ENCODE measurements at places on chromosomes 1 and 21. TPM values are rescaled to one million over a fixed set of nuclear protein-coding genes. Genes with fewer than 3 reads are reported as not detected.

DNA sequence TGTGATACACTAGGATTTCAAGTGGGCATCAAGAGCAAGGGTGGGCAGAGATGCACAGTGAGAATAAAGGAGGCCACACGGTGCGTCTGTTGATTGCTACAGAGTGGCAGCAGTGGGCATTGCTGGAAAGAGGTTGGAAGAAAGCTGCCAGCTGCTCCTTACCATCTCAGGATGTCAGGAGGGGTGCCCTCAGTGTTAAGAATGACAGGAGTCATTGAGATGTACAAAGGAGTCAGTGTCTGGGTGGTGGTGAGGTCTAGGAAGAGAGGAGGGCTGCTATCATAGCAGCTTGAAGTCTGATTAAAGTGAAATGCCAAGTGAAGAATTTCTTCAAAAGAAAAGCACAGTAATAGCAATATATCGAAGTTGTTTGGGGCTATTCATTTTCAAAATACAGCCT is 992.7 kb downstream of the TTLL7 start:
- DNase-seq = no peak

DNA sequence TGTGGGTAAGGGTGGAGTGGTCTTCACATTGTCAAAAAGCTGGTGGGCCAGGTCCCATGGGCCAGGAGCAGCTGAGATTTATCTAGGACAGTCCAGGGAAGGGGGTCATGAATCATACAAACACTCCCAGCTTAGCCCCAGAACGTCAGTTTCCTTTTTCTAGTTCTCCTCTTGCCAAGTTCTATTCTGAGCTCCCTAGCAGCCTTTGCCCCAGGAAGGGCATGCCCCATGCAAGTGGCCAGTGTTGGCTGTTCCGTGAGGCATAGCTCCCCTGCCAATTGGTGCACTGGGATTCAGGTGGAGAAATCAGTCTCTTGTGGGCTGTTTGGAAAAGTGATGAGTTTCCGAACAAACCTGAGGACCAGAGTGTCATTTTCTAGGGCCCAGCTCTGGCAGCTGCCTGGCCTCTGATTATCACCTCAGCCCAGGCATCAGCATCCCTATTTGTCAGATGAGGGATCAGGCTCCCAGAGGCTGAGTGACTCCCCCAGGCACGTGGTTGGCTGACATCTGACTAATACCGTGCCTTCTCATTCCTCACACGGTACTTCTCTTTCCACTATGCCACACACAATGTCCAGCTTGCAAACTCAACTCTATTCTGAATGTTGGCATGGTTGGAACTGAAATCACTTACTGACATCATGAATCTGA is 14.2 kb upstream of the MYOM3 start:
- no peak for DNase-seq

- no peak for DNase-seq
These were observed 10.9 kb downstream of the TAGLN2 start for GRCh38 chr1:159914252-159915018.

DNA sequence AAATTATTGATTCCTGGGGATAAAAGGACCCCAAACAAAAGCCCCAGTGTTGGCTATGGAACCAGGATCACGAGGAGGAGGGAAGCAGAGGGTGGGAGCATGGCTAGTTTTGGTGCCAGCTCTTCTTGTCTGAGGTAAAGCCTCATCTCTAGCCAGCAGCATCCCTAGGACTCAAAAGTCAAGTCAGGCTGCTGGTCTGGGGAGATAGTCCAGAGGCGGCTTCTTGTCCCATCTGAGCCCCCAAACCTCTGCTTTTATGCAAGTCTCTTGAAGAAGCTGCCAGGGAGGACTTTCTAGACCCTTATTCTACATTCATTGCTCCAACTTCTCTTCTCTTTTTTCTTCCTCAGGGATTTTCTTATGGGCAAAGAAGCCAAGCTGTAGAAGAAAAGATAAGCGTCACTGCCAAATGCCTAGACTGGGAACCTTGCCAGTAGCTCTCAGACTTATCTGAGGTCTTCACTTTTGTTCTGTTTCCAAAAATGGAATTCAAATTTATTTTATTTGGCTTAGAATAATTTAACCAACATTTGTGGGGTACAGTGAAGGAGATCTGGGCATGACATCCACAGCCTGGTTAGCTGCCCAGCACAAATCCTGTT is 6.9 kb upstream of the ANKRD35 start:
- peak; percentile 9 for DNase-seq

GRCh38 chr1:20322081-20322824 is 31.6 kb downstream of the VWA5B1 start:
- DNase-seq = no peak

- DNase-seq = no peak
These were observed 22.9 kb downstream of the ADAM30 start for GRCh38 chr1:119873135-119874015.

DNA sequence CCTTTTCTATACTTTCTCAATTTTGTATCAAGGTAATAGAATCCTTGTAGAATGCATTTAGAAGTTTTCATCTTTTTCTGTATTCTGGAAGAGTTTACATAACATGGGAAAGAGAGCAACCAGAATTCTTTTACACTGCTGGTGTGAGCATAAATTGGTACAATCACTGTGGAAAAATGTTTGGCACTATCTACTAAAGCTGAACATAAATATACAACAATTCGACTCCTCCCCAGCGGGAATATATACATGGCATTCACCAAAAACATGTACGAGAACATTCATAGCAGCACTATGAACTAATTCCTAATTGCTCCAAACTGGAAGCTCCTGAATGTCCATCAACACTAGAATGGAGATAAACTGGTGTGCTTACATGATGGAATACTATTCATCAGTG is 1.8 kb upstream of the ACBD6 start:
- DNase-seq = no peak

DNA sequence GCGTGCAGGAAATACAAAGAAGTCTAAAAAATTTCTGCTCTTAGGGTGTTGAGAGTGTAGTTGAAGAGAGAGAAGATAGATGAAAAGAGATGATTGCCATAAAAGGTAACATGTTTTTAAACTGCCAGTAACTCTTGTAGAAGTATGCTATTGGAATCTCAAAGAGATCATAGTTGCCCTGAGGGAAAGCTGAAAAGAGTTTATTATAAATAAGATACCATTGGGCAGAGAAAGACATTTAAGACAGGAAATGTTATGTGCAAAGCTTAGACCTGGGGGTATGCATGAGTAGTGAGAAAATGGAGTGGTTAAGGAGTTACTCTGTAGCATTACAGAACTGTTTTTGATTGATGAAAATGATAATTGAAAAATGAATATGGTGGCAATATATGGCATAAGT is 17.6 kb downstream of the GABPA start:
- no peak for DNase-seq

DNA sequence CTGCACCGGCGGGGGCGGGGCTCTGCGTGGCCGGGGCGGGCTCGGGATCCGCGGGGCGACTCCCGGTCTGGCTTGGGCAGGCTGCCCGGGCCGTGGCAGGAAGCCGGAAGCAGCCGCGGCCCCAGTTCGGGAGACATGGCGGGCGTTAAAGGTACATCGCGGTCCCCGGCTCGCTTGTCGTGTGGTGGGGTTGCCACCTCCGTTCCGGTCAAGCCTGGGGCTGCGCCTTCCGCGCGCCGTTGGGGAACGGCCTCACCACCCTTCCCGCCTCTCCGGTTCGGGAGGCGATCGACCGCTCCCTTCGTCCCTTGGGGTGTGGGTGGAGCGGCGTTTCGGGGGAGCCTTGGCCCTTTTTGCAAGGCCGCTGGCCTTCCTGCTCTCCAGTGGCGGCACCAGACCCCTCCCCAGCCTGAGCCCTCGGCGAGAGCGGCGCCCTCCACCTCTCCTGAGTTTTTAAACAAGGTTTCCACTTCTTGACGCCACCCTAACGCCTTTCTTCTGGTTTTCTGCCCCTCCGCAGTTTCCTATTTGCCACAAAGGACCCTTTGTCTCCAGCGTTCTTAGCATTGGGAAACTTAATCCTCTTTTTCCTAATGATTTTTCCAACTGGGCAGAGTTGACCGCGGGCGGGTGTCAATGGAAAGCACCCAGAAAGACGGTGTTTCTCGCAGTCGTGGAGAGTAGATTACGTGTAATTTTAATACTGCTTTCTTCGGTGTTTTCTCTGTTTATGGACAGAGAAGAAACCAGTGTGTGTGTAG is at the start of the genes LEPR and LEPROT:
TSS of gene LEPR (plus strand) at position 79 of the 761 bp plus-strand sequence. CDS start 144,898 bp downstream, outside the sequence.
TSS of gene LEPROT (plus strand) at position 79 of the 761 bp plus-strand sequence. CDS start at position 136, 57 bp downstream.
- no peak for DNase-seq

GRCh38 chr1:220271706-220272046 is 577 bp downstream of the RAB3GAP2 start:
- peak; percentile 28 for DNase-seq

DNA sequence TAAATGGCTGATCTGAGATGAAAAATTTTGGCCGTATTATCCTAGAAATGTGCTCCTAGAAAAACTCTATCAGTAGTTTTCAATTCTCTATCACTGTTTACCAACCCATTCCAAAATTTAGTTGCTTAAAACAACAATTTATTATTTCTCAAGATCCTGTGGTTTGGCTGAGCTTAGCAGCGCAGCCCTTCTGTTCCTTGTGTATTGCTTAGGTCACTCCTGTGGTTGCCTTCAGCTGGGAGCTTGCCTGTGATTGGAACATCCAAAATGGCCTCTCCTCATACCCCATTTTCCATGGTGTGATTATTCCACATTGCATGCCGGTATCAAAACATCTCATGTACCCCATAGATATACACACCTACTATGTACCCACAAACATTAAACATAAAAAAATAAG is 22.8 kb upstream of the STUM start:
- DNase-seq = no peak

DNA sequence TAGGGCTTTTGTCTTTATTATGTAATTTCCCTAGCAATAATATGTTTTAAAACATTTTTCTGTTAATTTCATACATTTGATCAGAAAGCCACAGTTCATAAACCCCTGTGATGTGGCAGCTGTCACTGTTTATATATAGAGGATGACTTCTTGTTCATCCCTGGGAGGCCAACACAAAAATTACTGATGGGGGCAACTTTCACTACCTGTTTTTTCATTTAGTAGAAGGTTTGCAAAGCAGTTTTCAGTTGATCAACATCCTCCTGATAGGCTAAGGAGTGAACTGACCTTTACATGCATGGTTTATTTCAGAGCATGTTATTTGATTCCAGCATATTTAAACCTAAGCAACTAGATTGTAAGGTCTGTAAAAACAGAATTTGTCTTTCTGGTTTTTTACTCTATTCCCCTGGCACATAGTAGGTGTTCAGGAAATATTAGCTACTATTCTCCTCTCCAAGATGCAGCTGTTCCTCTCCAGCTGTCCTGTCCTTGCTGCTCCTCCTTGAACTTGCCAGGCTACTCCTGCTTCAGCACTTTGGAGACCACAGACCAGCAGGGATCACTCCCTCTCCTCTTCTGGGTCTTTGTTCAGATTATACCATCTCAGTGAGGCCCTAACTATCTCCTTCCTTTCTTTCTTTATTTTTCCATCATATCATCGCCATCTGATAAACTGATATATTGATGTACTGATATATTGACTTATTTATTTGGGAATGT is 54.7 kb downstream of the ROR1 start:
- DNase-seq = no peak

- DNase-seq = no peak
These were observed 94.6 kb downstream of the EIF4G3 start for GRCh38 chr1:21082073-21082472.

GRCh38 chr1:62093261-62093660 is 101.4 kb upstream of the L1TD1 start:
- DNase-seq = no peak

DNA sequence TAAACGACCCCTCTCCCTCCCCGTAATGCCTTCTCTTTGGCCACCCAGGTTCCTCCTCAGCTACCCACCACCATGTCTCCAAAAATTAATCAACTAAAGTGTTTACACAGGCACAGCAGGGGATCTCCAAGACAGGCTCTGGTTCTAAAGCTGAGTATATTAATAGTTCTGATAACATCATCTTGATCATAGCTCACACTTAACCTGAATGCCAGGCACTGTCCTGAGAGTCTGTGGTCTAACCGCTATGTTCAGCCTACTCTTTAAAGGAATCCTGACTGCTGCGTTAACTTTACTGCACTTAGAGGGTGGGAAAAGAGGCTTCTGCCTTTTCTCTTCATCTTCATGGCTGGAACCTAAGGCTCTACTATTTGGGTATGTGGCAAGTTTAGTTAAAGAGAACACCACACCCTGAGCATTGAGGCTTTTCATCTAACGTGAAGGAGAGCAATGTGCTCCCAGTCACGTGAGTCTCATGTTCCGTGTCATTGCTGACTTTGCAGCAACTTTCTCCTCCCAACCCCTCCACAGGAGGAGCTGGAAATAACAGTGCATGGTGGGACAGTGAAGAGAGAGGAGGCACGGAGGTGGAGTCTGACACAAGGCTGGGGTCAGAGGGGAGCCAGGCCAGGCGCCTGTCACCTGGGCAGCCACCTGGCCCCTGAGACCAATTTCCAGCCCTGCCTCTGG is 86.4 kb downstream of the FAM78B start:
- no peak for DNase-seq

DNA sequence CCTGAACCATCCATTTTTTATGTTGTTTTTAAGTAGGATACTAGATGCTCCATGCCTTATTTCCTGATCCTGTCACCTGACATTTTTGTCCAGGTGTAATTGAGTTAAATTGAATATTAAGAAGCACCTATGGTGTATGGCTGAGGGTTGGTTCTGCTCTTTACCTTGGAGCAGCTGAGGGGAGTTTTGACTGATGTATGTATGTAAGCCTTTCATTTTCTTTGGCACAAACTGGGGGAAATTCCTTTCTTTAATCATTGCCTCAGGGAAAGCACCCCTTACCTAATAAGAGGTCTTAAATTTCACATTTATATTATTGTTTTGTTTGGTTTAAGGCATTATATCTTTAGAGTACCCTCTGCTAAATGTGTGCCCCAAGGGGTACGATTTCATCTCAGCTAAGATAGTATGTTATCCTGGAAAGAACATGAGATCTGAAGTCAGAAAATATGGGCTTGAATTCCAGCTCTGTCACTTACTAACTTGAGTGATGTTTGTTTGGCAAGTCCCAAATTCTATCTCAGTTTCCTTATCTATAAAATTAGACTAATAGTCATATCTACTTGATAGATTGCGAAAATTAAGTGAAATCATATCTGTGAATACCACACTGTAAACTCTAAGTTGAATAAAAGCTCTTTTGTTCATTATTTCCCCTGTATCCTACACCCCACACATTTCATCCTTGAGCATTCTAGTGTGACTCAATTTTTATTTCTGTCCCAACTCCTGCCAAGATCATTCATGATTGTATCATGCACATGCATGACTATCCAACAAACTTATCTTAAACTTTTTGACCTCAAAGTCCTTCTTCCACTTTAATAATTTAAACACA is 57.7 kb upstream of the NUF2 start:
- DNase-seq = no peak

GNG12 gene
- polyA plus RNA-seq = 96.1 TPM

TMEM125 gene
- not detected for polyA plus RNA-seq

BARHL2 gene
- not detected for polyA plus RNA-seq

KIF17 gene
- polyA plus RNA-seq = 1.0 TPM

TDRD10 gene
- polyA plus RNA-seq = not detected

EPHA8 gene
- polyA plus RNA-seq = not detected

HSD3B1 gene
- not detected for polyA plus RNA-seq

AQP10 gene
- polyA plus RNA-seq = not detected

FCGR2B gene
- not detected for polyA plus RNA-seq

Data from A549 (cell line).